Hypothalamus (tissue), 51 donors: ENCODE measurements at places on chromosomes 5 and 9.

GRCh38 chr9:29100762-29101161, 1527.5 kb upstream of the C9orf72 start:
- no peak for DNase-seq

- DNase-seq: no peak
Measured at GRCh38 chr5:35319333-35320002, 89.2 kb upstream of the PRLR start.

DNA sequence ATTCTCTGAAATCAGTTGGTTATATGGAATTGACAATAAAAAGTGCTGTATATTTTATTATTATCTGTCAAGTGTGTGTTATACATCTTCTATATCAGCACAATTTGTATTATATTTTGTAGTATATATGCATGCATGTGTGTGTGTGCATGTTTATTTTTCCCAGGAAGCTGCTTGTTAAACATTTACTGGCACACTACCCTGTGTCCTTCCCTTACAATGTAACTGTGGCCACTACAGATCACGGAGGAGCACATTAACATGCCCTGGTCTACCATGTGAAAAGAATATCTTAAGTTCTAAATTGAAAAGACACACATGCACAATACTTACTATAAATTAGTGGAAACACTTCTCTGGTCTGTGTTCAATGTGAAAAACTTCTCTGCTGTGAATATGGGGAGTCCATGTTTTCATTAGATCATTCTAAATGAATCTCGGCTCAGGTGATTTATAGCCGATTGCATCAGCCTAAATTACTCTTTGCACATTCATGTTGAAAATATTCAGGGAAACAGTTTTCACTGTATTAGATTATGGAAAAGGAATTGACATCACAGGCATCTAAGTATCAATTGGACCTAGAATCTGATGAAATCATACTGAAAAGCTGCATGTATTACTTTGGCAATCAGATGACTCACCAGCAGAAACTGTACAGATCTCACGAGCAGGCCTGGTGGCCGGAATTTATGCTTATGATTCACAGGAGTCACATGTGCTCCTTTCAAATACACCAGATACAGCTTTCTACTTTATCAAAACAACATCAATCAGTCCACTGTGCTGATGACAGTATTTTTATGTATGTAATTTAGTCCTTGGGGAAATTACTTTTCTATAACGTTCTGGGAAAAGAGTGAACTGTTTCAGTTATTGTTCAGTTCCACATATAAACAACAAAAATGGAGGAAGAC, 39.4 kb downstream of the LURAP1L start:
- DNase-seq: no peak

DNA sequence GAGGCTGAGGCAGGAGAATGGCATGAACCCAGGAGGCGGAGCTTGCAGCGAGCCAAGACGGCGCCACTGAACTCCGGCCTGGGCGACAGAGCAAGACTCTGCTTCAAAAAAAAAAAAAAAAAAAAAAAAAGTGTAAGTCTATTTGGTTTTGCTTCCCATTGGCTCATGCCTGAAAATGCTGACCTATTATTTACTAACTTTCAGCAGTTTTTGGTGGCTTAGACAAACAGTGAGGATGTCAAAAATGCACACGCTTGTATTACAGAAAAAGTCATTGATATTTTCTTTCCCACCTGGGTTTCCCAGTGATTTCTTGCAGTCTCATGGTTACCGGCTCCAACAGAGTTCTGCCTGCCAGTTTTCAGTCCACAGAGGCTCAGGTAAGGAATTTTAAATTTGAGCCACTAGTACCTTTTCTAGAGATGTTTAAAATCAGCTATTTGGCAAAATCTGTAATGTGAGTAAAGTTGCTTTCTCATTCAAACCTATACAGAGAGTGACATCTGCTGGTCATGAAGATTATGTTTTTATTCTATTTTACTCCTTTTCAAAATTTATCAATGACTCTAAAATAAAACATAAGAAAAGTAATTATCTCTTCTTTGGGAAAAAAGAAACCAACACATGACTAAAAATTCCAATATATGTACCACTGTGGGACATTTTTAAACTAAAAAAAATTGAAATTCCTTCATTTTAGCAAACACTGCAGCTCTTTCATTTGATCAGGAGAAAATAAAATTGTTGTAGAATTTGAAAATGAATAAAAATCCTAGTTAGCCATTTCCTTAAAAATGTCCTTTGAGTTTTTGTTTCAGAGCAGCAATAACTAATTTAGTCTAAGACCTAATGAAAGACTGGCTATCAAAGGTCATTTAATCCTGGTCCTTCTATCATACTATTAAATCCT, 8.8 kb downstream of the FAM200C start:
- no peak for DNase-seq

DNA sequence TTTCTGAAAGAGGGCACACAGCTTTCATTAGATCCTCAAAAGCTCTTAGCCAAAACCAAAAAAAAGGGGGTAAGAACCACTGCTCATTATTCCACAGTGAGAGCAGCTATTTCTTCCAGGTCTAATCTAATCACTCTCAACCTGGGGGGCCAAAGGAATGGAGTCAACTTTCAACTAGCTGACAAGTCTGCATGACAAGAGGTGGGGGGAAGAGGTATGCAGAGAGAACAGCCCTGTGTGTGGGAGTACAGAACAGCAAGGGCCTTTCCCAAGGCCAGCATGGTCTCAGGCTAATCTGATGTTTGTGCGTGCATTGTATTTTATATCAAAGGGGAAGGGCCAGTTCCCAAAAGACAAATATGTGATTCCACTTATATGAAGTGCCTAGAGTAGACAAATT, 36.9 kb upstream of the PIP5K1B start:
- no peak for DNase-seq

DNA sequence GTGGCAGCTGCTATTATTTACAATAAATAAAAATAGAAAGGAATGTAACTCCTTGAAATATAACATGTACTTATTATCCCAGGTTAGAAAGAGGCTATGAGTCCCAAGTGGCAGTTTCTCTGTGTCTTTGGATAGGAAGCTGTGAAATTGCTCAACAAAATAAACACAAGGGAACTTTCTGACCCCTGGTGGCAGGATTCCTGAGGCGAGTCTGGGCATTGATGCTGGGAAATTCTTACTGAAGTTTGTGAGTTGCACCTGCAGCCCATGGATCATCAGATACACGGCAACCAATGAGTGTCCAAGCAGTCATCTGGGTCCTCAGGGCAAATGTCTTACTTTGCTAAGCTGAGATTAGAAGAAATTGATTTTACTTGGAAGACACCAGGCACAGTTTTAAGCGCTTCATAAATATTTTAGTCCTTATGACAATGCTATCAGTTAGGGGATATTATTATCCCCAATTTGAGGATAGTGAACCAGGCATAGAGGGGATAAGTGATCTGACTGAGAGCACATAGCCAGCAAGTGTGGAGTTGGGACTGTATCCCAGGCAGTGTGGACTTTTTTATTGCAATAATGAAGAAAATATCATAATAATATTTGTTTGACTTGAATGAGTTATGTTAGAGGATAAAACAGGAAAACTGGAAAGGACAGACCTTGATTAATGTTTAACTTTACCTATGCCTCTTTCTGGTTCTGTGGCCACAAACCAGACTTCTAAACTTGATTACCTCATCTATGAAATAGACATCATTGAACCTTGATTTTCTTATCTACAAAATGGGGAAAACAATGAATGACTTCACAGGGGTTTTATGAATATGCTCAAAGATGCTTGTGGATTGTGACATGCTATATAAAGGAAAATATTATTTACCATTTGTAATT, 265.5 kb upstream of the ADAMTSL1 start:
- DNase-seq: no peak

DNA sequence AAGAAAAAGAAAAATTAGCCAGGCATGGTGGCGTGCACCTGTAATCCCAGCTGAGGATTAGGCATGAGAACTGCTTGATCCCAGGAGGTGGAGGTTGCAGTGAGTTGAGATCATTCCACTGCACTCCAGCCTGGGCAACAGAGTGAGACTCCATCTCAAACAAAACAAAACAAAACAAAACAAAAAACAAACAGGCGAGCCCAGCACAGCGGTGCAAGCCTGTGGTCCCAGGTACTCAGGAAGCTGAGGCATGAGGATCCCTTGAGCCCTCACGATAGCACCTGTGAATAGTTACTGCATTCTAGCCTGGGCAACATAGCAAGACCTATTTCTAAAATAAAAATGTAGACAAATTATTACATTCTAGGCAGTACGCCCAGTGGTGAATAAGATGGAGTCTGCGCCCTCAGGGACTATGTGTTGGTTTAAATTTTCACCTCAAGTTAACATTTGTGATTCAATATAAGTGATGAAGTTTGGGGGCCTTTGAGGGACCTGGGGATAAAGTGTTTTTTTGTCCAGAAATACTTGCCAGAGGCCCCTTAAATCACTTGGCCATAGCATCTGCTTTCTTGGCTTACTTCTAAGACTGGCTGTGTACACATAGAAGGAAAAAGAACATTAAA, 3.4 kb upstream of the GAPVD1 start:
- DNase-seq: no peak

DNA sequence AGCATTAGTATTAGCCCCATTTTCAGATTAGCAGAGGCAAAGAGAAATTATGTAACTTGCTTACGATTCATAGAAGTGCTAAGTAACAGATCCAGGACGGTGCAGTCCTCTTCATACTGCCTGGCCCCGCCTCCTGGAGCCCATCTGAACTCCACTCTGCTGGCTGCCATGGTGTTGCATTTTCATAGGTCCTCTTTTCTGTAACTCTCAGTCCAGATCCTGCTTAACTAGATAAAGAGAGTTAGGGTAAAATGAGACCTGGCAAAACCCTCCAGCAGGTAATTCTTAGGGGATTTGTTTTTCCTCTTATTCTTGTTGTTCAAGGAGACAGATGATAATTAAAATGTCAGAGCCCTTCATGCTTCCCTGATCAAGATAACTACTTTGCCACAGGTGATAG, 135.1 kb upstream of the EFNA5 start:
- no peak for DNase-seq

GRCh38 chr9:135673941-135674340, 10.8 kb downstream of the LCN9 start:
- no peak for DNase-seq

- DNase-seq: no peak
Measured at GRCh38 chr5:1783216-1783554, 16.5 kb downstream of the MRPL36 start.

- DNase-seq: no peak
Measured at GRCh38 chr9:129338724-129339430, 160.8 kb upstream of the IER5L start.

DNA sequence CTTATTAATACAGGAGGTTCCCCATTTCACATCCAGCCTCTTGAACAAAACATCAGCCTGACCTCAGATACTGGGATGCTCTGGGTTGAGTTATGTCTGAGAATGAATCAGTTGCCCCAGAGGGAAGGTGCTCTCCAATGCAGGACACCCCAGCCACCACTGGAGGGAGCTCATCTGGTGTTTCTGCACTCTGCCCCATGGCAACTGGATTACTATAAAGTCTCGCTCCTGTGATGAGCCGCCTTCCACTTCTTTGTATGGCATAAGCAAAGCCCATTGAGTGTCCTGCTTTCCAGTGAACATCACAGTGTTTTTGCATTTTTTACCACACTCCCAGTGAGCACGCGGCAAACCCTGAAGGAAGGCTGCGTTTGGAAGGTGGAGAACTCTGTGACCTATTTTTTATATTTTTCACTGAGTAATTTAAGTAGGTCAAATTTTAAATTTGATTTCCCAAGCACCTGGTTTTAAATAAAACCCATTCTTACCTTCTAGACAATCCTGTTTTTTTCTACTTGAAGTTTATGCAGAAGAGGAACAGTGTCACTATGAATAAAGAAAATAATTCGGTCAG, 176.9 kb upstream of the WWC1 start:
- DNase-seq: no peak

DNA sequence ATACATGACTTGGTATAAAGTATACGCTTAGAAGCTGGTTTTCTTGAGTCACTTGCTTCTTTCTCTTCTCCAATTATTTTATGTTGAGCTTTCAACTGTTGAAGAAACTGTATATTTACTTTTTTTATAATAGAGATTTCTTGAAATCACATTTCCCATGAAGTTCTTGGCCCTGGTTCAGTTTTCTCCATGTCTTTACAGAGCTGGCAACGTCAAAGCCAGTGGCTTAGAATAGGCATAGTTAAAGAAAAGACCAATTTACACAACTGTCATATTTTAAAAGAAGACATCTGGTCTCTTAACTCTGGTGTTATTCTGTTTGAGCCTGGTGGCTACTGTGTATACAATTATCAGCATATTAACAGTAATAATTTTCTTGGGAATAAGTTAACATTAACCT, 1249.3 kb downstream of the CDH12 start:
- DNase-seq: no peak

GRCh38 chr5:173029499-173029921, 26.6 kb upstream of the CREBRF start:
- no peak for DNase-seq

DNA sequence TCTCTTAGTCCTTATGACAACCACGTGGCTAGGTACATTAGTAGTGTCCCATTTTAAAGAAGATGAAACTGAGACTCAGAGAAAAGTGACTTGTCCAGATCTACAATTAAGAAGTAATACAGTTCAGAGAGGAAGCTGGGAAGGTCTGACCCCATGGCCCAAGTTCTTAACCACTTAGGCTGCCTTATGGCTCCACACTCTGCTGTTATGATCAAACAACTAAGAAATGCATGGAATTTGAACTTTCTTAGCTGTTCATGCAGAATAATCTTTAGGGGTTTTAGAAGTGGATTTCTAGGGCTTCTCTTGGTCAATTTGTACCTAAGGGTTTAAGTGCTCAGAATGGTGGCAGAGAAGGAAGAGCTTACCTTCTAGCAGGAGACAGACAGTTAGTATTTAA, 128.0 kb upstream of the MSX2 start:
- DNase-seq: no peak

DNA sequence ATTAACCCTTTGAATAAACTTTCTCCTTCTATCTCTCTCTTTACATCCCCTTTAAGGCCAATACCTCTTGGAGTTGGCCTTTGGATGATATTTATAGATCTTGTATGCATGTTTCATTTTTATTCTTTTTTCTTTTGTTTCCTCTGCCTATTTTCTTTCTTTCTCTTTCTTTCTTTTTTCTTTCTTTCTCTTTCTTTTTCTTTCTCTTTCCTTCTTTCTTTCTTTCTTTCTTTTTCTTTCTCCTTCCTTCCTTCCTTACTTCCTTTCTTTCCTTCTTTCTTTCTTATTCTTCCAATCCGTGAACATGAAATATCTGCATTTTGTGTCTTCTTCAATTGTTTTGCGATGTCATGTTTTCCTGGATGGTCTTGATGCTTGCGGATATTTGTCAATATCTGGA, 276.1 kb downstream of the ADGRV1 start:
- no peak for DNase-seq

DNA sequence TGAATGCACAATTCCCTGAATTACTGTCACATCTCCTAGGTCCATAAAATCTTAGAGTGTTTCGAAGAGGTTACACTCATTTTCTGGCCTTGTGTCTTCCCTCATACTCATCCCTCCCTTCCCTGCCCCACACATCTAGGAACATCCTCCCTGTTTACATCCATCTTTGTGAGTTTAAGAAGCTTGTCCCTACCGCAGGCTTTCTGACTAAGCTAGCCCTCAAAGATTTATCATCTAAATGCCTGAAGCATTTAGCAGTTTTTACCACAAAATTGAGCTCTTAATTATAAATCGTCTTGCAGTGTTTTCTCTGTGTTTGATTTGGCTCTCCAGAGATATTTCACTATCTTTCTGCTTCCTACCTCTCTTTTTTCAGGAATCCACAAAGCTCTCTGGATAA, 374.8 kb downstream of the KIAA0825 start:
- DNase-seq: no peak

GRCh38 chr9:8852301-8852864, 1052.8 kb upstream of the DMAC1 start:
- no peak for DNase-seq

GRCh38 chr5:55694152-55694830, 17.8 kb downstream of the SLC38A9 start:
- no peak for DNase-seq
